ENCODE measurements at places on chromosomes 4 and X.

DNA sequence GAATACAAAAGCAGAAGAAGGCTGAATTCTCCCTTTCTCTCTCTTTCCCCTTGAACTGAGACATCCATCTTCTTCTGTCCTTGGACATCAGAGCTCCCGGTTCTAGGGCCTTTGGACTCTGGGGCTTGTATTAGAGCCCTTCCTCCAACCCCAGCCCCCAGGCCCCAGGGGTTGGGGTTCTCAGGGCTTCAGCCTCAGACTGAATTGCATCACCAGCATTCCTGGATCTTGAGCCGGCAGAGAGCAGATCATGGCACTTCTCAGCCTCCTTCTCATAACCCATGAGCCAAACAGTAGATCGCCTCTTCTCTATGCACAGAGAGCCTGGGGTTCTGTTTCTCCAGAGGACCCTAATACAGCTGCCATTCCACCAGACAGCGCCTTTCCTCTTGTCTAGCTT, 25.3 kb upstream of the CLDN24 start:
- no peak for DNase-seq

DNA sequence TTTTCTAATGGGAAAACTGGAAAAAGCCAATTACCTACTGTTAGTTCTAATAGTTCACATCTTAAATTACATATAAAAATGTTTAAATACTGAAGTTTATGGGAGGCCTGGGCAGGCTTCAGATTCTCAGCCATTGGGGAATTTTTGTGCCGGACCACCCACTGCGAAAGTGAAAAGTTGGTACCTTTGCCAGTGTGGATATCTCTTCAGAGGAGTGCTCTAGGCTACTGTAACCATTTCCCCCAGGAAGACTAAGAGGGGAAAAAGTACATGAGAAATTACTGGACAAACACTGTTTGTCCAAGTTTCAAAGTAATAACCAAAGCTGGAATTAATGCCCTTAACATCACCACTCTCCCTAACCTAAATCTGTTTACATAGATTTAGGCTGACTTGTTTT, 20.8 kb downstream of the PITX2 start:
- no peak for DNase-seq

GRCh38 chr4:142556048-142556447, 290.1 kb downstream of the INPP4B start:
- DNase-seq: no peak

DNA sequence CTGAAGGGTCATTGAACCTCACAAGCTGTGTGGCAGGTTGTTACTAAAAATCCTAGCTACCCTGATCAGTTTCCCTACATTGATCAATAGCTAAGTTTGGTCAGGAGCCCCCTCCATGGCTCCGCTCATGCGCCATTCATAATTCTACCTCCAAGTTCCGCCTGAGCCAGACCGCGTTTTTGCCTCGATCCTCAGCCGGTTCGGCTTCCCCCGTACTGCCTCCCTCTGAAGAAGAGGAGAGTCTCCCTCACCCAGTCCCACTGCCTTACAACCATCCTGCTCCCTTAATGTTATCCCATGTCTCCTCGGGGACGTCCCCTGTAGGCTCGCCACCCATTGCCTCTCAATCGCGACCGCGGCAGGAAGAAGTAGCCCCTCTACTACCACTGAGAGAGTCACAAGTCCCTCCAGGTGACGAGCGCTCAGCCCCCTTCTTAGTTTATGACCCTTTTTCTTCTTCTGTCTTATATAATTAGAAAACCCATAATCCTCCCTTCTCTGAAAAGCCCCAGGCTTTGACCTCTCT, 158.2 kb downstream of the DEFB131A start:
- DNase-seq: no peak

- no peak for DNase-seq
These were observed 179.9 kb downstream of the AR start for GRCh38 chrX:67723580-67724351.

DNA sequence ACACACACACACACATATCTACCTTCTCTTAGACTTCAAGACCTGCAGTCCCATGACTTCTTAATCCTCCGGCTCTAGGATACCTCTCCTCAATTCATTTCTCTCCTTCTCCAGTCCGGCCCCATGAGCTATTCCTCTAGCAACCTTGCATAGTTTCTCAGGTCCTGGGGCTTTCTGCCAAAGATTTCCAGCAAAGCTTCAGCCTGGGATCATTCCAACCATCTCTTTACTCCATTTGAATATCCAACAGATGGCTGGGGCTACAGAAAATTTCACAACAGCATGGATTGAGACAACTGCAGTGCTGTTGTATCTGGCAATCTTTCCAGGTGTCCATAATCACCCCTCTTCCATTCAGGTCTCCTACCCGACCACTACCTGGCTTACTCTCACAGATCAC, 184.1 kb downstream of the DCHS2 start:
- DNase-seq: no peak

GRCh38 chr4:151530783-151531182, 121.8 kb downstream of the FHIP1A start:
- DNase-seq: no peak

DNA sequence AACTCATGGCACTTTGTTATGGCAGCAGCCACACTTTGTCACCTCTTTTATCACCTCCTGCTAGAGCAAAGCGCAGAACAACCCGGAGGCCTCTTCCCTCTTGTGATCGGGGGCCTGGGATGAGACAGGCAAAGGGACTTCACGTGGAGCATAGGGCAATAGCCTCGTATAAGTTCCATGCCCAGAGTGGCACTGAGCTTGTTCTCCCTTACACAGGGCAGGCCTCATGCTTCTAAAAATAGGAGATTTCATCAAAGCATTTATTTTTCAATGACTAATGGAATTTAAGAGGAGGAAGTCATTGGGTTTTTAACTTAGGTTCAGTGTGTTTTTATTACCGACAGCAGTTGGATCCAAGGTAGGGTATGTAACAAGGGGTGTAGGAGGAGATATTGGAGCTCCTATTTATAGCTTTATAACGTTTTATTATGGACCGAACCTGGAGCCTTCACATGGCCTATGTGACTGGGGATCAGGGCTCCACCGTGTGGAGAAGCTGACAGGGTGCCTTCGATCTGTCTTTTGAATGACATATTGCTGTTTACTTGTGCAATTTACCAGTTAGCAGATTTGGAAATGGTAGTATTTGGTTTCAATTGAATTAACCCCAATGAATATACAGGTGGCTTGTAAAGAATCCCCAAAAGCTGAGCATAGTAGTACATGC, 93.8 kb downstream of the SLC2A9 start:
- DNase-seq: no peak

- DNase-seq: no peak
These were observed 111.6 kb upstream of the PRKG2 start for GRCh38 chr4:81326581-81326980.

- DNase-seq: no peak
These were observed 119.6 kb downstream of the CCSER1 start for GRCh38 chr4:90246816-90247215.

- DNase-seq: no peak
These were observed 426.1 kb downstream of the MID1IP1 start for GRCh38 chrX:39227371-39227770.

DNA sequence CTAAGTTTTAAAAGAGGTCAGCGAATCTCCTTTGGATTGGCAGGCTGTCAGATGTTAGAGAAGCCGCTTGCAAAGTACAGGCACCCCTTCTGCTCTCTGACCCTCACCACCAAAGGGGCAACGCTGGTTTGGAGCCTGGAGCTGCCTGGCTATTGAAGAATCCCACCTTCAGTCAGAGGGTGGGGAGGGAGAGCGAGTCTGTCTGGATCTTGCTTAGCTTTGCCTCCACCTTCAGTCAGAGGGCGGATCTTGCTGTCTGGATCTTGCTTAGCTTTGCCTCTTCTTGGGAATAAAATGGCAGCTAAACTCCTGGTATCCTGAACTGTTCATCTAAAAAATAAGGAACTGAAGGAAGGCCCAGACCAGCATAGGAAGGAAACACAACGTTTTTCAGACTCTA, 7.3 kb downstream of the CCDC110 start:
- DNase-seq: no peak

- DNase-seq: no peak
These were observed 38.3 kb downstream of the DCLK2 start for GRCh38 chr4:150116506-150116905.

GRCh38 chrX:65572971-65573370, 38.4 kb upstream of the LAS1L start:
- DNase-seq: no peak

DNA sequence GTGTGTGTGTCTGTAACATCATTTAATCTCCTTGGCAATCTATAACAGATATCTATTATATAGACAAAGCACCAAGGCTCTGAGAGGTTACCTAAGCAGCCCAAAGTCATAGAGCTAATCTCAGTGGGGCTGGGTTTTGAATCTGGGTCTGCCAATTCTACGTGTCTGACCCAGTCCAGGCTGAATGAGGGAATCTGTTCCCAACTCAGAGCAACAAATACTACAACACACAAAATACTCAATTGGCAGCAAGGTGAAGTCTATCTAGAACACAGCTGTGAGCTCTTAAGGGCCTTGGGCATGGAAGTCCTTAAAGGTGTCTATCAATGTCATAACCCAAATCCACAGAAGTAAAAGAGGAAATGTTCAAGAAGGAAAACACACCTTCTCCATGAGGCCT, 47.5 kb upstream of the NAP1L5 start:
- DNase-seq: no peak

DNA sequence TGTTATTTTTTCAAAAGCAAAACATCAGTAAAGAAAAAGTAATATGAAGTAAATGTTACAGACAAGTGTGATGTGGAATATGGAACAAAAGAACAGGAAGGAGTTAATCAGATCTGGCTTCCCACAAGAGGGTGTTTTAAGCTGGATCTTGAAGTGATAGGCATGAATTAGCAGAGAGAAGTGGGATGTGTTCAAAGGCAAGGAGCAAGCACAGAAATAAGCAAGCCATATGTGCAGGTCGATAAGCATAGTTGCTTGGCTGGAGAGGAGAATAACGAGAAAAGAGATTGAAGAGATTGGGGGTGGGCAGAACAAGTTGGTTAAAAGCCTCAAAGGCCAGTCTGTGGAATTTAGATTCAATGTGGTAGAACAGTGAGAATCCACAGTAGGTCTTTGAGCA, 60.9 kb upstream of the PRPS1 start:
- no peak for DNase-seq

- DNase-seq: no peak
These were observed 19.9 kb downstream of the ABCG2 start for GRCh38 chr4:88138561-88138960.

DNA sequence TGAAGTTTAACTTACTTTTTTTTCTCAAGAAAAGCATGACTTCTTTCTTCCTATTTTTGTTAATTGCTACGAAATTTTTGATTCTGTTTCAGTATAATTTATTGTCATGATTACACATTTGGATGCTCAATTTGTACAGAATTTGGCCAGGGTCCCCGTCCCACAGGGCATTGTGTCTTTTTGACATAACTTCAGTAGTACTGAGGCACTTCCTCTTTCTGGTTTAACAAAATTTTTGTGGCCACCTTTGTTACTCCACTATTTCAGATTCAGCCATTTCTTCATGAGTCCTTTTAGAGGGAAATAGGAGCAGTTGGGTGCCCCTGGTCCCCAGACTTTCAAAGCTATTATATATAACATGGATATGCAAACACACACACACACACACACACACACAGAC, 1248.7 kb downstream of the PCDH7 start:
- no peak for DNase-seq

GRCh38 chrX:81206476-81206875, 4.6 kb downstream of the SH3BGRL start:
- no peak for DNase-seq

GRCh38 chr4:80340036-80340435, 4.5 kb downstream of the CFAP299 start:
- no peak for DNase-seq

DNA sequence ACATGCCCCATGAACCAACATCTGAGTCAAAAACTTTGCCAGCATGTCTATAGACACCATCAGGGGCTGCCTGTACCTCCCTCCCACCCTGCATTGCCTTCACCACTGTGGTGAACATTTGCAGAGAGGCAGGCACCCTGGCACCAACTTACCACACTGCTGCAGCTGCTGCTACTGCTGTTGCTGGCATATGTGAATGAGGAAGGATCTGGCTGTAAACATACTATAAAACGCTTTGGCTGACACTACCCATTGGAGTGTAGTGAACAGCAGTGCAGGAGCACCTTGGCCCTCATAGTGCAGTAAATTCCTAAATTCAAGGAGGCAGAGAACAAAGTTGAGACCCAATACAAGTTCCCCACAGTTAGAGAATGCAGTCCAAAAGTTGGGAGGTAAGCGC, 90.6 kb upstream of the SPIN4 start:
- no peak for DNase-seq

DNA sequence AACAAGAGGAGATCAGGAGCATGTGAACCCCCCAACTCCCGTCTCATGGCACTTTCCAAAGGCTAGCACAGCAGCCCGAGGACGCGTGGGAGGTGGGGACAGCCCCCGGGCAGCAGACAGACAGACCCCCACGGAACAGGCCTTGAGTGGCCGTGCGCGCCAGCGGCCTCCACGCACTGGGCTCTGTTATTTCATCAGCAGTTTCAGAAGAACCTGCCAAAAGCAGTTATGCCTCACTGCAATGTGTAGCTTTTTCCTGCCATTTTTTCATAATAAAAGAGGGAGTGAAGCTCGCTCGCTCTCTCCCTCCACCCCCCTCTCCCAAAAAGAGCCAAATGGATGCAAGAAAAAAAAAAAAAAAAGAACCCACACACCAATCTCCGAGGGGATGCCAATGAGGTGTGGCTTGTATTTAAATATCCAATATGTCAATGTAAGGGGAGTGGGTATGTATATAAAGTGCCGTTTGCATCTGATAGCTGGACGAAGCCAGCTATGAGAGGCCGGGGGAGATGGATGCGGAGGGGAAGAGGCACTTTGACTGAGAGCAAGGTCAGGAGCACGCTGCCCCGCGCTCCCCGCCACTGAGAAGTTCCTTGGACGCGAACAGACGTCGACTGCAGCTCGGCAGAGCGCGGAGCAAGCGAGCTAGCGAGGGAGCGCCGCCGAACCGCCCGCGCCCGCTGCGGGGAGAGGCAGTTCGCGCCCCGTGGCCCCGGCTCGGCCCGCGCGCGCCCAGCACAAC, at the start of gene FGF16:
TSS of gene FGF16 (plus strand) at position 482 of the 745 bp plus-strand sequence. CDS start 286 bp downstream, outside the sequence.
- DNase-seq: no peak

DNA sequence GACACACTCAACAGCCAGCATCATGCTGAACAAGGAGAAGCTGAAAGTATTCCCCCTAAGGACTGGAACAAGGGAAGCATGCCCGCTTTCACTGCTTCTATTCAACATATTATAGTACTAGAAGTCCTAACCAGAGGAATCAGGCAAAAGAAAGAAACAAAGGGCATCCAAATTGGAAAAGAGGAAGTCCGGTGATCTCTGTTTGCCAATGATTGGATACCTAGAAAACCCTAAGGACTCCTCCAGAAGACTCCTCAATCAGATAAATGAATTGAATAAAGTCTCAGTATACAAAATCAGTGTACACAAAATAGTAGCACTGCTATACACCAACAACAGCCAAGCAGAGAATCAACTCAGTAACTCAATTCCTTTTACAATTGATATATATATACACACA, 44.8 kb downstream of the ARFIP1 start:
- no peak for DNase-seq

- DNase-seq: peak; percentile 68
These were observed 1.7 kb upstream of the DCTD start for GRCh38 chr4:182918791-182919302.

GRCh38 chr4:163535657-163536056, 41.2 kb downstream of the TMA16 start:
- DNase-seq: no peak

All from natural killer cell (primary cell).